CD8-positive, alpha-beta T cell (primary cell): ENCODE measurements at places on chromosomes 16 and 17. TPM values are rescaled to one million over a fixed set of nuclear protein-coding genes. Genes with fewer than 3 reads are reported as not detected.

The VPS9D1 gene
- 15.7 TPM for total RNA-seq

The SPAG5 gene
- total RNA-seq: 23.1 TPM

The RRAD gene
- 0.76 TPM for total RNA-seq

The CBX8 gene
- total RNA-seq: 4.0 TPM

The CCDC200 gene
- total RNA-seq: not detected

The HBM gene
- total RNA-seq: not detected

The SBK1 gene
- 16.5 TPM for total RNA-seq

The RGS9 gene
- 1.6 TPM for total RNA-seq

The CCR7 gene
- 199 TPM for total RNA-seq

The MYH13 gene
- total RNA-seq: not detected

The TOX3 gene
- total RNA-seq: not detected

The KCTD13 gene
- total RNA-seq: 39.7 TPM

The ACBD4 gene
- total RNA-seq: 15.5 TPM

The TNP2 gene
- not detected for total RNA-seq

The CX3CL1 gene
- total RNA-seq: not detected

The IGSF6 gene
- total RNA-seq: 0.19 TPM

The FN3KRP gene
- total RNA-seq: 29.3 TPM

The XYLT1 gene
- 14.1 TPM for total RNA-seq

The KCNJ2 gene
- not detected for total RNA-seq

The SDK2 gene
- 10.2 TPM for total RNA-seq

The NLRC5 gene
- total RNA-seq: 670 TPM

The RPA1 gene
- 35.1 TPM for total RNA-seq

The C1QTNF1 gene
- 0.78 TPM for total RNA-seq
